ENCODE measurements at places on chromosomes 5 and 9. TPM values are rescaled to one million over a fixed set of nuclear protein-coding genes. Genes with fewer than 3 reads are reported as not detected.

Gene NAIP
- 4.2 TPM for polyA plus RNA-seq

Gene ELOVL7
- 0.07 TPM for polyA plus RNA-seq

Gene ARHGEF28
- polyA plus RNA-seq: 3.7 TPM

Gene FAXDC2
- polyA plus RNA-seq: 8.4 TPM

Gene CORO2A
- 2.3 TPM for polyA plus RNA-seq

Gene PRSS3
- polyA plus RNA-seq: 4.7 TPM

Gene CHSY3
- polyA plus RNA-seq: not detected

Gene IL7R
- 4.5 TPM for polyA plus RNA-seq

Gene LAMC3
- 0.07 TPM for polyA plus RNA-seq

Gene LHFPL2
- polyA plus RNA-seq: 8.6 TPM

Gene AIF1L
- polyA plus RNA-seq: 0.26 TPM

Gene RBM22
- polyA plus RNA-seq: 30.7 TPM

Gene SPINK5
- not detected for polyA plus RNA-seq

Gene KCNV2
- polyA plus RNA-seq: not detected

Measured in SK-N-SH (cell line).